ENCODE measurements at places on chromosomes 1 and 21.

DNA sequence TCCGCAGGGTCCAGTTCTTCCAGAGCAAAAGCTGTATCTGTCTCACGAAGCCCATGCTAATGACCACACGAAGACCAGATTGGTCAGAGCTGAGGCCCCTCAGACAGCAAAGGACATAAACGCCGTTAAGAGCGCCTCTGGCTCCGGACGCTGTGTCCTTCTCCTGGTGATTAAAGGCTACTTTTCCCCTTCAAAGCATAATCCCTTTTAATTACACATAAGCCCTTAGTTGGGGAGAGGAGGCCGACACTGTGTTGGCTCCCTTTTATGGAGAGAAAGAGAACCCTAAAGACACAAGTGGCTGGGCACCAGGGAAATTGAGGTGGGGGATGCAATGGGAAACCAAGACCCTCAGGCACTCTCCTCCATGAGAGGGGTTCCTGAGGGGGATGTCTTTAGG lies at the start of gene ABCA4:
Gene ABCA4, minus strand, starts transcription at position 158 of the 400 bp plus-strand sequence. Its CDS starts 103 bp downstream, at position 55.
- DNase-seq, result no peak

- DNase-seq, result no peak
Observed at GRCh38 chr1:2322065-2322571, 69.2 kb downstream of the MORN1 start.

GRCh38 chr1:109728870-109729269 lies 12.0 kb downstream of the GSTM3 start:
- DNase-seq, result no peak

GRCh38 chr1:50974618-50974935 lies 4.5 kb downstream of the CDKN2C start:
- DNase-seq, result no peak

DNA sequence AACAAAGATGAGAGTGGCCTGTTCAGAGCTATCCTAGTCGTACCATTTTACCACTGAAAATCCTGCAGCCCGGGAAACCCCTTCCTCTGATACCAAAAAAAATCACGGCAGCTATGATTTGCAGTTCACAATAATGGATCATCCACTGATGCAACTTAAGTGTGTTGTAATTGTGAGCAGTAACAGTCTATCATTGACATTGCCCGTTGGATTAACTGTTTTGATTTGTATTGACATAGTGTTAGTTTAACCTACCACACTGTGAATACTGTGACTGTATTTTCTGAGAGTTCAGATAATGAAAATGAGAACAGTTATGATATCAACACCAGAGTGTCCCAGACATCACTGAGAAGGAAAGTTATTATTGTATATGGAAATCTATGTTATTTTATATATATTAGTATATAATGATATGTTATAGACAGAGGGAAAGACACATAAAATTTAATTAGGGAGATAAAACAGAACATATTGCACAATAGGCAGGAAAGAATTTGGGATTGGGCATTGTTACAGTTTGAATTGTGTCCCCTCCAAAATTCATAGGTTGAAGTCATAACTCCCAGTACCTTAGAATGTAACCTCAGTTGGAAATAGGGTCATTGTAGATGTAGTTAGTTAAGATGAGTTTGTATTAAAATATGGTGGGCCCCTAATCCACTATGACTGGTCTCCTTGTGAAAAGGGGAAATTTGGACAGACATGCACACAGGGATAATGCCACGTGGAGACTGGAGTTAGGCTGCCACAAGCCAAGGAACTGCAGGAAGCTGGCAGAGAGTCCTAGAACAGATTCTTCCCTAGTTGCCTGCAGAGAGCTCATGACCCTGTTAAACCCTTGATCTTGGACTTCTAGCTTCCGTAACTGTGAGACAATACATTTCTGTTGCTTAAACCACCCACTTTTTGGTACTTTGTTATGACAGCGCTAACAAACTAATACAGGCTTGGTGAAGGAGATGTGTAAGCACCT lies 54.4 kb downstream of the TLCD4 start:
- peak; percentile 14 for DNase-seq

DNA sequence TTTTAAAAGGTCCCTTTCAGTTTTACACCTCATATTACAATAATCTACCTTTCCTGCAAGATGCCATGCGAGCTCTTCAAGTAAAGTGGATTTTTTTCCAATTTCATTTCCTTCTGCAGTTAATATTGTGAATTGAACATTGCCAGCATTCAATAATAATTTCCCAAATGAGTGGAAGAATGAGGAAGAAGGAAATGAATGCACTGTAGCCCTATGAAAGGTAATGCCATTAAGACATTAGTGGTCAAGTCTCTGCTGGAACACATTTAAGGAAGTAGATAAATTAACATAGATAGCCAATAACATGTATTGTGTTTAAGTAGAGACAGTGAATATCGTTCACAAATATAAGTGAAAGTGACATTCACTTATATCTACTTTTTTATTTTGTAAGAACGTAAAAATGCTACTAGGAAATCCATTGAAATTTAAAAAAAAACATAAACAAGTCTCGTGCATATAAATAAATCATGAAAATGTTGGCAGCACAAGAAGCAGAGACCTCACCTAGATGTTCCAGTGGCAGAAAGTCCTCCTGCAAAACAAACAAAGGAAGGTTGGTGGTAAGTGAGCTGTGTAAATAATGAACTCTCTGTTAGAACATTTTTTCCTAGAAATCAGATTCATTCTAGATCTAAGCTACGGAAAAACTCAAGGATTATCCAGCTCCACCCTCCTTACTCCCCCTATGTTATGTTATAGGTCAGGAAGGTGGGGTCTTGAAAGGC lies 17.7 kb downstream of the FCRL3 start:
- no peak for DNase-seq

DNA sequence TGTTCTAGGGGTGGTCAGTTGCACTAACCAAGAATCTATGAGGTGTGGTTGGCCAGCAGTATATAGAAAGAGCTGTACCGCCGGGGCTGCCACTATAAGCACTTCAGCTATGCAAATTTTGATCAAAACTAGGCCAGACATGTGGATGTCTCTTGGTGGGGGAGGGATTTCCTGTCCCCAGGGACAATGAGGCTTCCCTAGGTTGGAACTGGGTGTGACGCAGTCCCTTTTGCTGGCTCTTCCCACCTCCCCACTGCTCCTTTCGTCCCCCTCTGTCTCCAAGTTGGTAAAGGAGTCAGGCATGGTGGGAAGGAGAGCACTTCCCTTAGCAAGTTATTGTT lies 13.6 kb downstream of the SDCCAG8 start:
- no peak for DNase-seq

GRCh38 chr1:70090141-70090540 lies 115.2 kb downstream of the LRRC40 start:
- DNase-seq, result no peak

GRCh38 chr1:171177261-171177660 lies 7.8 kb upstream of the FMO2 start:
- DNase-seq, result no peak
